A549 (cell line): ENCODE measurements at places on chromosomes 5 and 9.
A peak's percentile ranks its signal among the peaks of the same experiment; 100 is the strongest.

DNA sequence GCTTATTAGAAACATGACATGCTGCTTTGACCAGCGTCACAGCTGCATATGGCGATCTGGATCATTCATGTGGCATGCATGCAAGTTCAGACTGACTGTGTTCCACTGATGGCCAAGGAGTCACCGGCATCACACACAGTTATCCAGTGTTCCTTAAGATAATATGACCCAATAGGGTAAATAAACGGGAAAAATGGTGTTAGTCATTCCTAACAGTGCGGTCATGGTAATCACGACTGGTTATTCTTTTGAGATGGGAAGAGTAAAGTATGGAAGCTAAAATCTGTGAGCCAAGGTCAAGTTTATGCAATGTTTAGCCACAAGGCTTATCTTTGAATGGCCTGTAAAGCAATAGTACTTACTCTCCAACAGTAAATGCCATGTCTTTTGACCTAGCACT, 29.3 kb upstream of the LVRN start:
- no peak for DNase-seq

DNA sequence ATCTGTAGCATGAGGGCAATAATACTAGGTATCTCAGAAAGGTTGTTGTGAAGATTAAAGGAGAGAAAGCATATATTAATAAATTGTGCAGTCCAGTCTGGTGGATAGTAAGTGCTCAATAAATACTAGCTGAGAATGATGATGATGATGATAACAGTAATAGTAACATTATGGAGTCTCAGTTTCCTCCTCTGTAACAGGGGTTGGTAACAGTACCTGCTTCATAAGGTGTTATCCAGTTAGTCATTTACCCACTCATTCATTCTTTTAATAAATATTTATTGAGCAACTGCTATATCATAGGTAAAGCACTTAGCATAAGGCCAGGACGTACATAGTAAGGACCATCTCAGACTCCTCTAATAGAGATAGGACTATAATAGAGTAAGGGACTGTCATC, 7.6 kb downstream of the SLC6A7 start:
- no peak for DNase-seq

DNA sequence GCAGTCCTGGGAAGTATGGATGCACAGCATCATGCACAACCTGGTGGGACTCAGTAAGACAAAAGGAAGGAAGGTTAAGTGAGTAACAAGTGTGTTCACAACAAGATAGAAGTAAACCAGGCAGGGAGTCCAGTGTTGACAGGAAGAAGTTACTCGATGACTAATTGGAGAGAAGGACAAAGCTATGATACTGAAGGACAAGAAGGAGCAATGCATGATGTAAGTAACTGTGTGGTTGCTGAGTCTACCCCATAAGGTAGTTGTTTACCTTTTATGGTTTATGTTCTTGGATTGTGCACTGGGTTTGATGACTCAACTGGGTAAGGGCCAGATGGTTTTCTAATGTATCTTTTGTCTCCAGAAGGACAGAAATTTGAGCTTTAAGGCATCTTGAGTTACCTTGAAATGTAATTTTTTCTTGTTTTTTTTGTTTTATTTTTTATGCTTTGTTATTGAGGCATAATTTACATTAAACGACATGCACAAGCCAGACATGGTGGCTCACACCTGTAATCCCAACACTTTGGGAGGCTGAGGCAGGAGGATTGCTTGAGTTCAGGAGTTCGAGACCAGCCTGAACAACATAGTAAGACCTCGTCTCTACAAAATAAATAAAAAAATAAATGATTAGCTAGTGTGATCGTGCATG, 89.2 kb upstream of the CAST start:
- DNase-seq = peak; percentile 55

DNA sequence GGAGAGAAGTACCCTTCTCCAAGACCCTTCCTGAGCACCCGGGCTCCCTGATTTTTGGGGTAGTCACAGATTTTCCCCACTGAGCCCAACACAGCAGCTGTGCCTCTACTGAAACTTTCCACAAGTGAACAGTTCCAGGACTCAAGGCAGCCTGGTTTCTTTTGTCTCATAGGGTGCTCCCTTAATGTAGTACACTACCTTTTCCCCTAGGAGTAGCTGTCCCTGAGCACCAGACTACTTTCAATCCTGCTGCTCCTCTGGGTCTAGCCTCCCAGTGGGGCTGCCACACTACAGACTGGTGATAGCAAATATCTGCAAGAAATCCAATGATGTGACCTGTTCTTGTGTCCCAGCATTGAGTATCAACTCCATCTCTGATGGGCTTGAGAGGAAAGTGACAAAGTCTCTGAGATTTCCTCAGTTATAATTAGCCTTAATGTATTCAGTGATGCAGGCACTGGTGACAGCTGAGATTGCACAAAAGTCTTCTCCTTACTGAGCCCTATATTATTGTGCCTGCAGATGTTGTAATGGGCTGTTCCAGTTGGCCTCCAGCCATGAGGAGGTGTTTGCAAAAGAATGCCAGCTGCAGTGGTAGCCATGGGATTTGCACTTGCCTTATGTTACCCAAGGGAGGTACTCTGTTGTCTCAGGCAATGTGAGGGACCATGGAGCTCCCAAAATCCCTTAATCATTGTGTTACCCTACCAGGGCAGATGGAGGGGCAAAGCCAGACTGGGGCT, 1802.5 kb downstream of the EFNA5 start:
- no peak for DNase-seq

GRCh38 chr5:160419458-160420330, 813 bp upstream of the SLU7 start:
- DNase-seq = no peak

- no peak for DNase-seq
Measured at GRCh38 chr5:42970636-42971559, 69.2 kb downstream of the ANXA2R start.

- DNase-seq = no peak
Measured at GRCh38 chr9:127277099-127277498, 12.5 kb downstream of the GARNL3 start.
